ENCODE measurements at places on chromosomes 13 and 19.

DNA sequence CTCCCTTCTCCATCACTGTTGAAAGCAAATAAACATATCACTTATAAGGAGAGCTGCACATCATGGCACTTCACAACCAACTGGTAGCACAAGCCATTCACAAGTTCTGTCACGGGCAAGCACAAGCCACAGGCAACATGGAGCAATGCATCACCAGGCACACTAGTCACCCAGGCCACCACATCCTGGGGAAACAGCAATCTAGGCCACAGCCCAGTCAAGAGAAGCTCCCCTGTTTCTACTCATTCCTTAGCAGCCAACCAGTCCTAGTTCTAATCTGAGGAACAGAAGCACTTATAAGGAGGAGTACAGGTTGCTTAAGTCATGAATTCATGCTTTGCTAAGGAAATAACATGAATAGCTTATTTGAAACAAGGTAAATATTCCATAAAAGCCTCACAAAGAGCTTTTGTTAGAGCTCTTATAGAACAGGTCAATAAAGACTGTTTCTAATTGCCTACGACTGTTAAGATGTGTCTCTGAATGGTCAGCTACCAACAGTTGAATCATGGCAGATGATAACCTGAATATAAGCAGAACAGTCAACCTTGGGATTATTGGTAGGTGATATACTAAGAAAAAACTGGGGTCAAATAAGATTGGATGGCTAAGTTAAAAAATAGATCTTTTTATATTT, 169.0 kb downstream of the TBC1D4 start:
- DNase-seq = peak; percentile 33

GRCh38 chr13:79458436-79458835, 22.5 kb upstream of the NDFIP2 start:
- no peak for DNase-seq

- DNase-seq = peak; percentile 32
Measured at GRCh38 chr19:15300533-15301197, 31.7 kb downstream of the BRD4 start.

GRCh38 chr19:37227996-37228395, 10.0 kb downstream of the ZNF383 start:
- peak; percentile 3 for DNase-seq

- no peak for DNase-seq
Measured at GRCh38 chr19:35438096-35438495, 10.0 kb upstream of the FFAR2 start.

DNA sequence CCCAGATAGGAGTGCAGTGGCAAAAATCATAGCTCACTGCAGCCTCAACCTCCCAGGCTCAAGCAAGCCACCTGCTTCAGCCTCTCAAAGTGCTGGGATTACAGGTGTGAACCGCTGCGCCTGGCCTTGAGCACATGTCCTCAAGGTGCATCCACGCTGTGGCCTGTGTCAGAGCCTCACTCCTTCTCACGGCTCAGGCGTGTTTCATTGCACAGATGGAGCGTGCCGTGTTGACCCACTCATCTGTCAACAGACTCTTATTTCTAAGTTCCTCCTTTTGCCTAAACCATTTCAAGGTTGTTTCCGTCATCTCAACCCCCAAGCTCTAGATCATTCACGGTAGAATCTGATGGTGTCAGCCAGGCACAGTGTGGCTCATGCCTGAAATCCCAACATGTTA, 28.2 kb downstream of the ATP8B3 start:
- no peak for DNase-seq

GRCh38 chr13:65763811-65764210, 1466.3 kb downstream of the PCDH9 start:
- no peak for DNase-seq

DNA sequence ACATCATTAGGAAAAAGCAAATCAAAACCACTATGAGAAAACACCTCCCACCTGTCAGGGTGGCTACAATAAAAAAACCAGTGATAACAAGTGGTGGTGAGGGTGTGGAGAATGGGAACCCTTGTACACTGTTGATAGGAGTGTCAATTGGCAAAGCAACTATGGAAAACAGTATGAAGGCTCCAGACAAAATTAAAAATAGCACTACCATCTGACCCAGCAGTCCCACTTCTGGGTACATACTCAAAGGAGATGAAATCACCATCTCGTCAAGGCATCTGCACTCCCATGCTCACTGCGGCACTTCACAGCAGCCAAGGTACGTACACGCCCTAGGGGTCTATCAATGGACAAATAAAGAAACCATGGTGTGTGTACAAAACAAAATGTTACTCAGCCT, 715.1 kb downstream of the UQCRFS1 start:
- DNase-seq = no peak

GRCh38 chr13:69690999-69691398, 416.6 kb upstream of the ATXN8OS start:
- no peak for DNase-seq

GRCh38 chr19:38043649-38044144, 136.7 kb downstream of the SIPA1L3 start:
- no peak for DNase-seq

GRCh38 chr13:66933994-66934393, 296.1 kb downstream of the PCDH9 start:
- DNase-seq = no peak

- DNase-seq = no peak
Measured at GRCh38 chr13:112793545-112794445, 104.0 kb downstream of the ATP11A start.

GRCh38 chr13:37981932-37982331, 112.4 kb upstream of the TRPC4 start:
- no peak for DNase-seq

- no peak for DNase-seq
Measured at GRCh38 chr13:100658363-100658762, 16.2 kb downstream of the TMTC4 start.

- no peak for DNase-seq
Measured at GRCh38 chr13:85833921-85834320, 34.7 kb upstream of the SLITRK6 start.

GRCh38 chr19:48419158-48419920, 25.9 kb downstream of the GRIN2D start:
- peak; percentile 70 for DNase-seq

DNA sequence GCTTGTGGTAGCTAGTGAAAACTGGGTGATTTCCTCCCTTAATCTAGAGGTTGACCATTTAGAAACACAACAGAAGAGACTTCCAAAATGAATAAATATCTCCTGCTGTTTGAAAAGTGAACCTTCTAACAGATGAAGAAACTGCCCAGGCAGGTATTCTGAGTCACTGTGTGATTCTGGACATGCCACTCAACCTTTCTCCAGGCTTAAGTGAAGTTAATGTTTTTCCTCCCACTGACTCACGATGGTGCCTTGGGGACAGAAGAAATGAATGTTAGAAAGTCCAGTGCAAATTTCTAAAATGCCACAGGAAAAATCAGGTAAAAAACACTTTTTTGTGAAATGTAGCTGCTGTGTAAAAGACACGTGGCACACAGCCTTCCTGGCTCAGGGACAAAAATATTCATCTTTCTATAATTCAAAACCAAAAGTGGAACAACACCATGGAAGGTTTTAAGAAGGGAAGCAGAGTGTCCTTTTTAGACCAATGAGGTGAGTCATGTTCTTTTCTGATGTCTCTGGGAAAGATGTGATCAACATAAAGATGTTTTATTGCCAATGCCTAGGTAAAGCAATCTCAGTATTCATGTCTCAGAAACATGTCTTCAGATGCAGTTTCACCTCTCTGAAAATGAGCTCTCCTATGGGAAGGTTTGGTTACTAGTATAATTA, 9.1 kb downstream of the UBE2L5 start:
- DNase-seq = no peak

- DNase-seq = no peak
Measured at GRCh38 chr13:107545946-107546502, 669.3 kb downstream of the LIG4 start.

DNA sequence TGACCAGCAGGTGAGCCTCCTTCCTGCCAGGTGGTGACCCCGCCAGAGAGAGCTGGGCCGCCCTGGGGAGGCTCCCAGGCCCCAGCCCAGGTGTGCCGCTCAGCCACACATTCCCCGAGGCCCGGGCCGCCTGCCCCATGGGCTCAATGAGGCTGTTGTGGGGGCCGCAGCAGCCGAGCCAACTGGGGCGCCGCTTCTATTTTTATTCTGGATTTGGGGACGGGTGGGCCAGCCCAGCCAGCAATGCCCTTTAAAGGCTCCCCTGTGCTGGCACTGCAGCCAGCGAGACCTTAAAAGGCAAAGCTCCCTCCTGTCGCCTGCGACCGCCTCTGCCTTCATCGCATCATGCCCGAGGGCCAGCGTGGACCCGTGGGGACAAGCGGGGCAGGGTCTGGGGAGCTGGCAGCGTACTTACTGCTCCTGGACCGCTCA, 17.7 kb upstream of the CRTC1 start:
- DNase-seq = no peak

GRCh38 chr13:23990455-23990854, 93.2 kb upstream of the C1QTNF9B start:
- DNase-seq = no peak

DNA sequence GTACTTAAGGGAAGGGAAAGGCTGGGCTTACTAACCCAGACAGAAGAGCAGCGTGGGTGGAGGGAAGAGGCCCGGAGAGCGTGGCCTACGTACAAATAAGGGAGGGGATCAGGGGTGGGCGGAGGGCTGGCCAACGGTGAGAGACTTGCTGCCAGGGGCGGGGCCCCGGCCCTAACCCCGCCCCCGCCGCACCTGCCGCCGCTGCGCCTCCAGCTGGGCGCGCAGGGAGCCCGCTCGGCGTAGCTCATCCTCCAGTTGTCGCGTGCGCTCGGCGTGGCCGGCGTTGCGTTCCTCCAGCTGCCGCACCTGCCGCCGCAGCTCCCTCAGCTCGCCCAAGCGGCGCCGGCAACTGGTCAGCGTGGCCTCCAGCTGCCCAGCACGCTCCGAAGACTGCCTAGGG, 5.7 kb downstream of the HOOK2 start:
- peak; percentile 77 for DNase-seq

DNA sequence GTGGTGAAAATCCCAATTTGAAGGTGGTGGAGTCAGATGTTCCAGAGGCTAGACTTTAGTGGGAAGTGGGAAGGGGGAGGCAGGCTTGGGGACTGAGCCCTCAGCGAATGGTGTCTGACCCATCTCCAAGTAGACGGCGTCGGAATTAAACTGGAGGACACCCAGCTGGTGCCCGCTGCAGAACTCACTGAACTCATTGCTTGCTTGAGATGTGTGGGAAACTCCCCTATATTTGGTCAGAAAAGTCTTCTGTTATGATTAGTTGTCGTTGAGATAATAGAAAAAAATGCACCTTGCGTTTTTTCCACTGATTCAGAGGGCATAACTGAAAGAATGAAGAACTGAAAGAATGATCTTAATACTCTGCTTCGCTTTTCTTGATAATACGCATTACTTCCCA, 871 bp upstream of the ZNF583 start:
- DNase-seq = peak; percentile 1

DNA sequence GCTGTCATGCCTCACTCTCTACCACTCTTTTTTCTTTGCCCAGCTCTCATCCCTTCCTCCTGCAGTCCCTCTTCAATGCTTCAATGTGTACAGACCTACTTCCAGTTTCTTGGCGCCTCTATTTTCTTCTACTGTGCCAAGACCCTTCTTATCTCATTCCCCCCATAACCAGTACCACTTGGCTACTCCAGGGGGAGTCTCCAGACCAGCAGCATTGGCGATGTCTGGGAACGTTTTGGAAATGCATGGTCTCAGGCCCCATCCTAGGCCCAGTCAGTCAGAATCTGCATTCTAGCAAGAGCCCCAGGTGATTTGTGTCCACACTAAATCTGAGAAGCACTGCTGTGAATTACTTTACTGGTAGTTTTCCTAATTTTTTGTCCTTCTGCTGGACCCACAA, 198.2 kb downstream of the SLC7A1 start:
- no peak for DNase-seq

DNA sequence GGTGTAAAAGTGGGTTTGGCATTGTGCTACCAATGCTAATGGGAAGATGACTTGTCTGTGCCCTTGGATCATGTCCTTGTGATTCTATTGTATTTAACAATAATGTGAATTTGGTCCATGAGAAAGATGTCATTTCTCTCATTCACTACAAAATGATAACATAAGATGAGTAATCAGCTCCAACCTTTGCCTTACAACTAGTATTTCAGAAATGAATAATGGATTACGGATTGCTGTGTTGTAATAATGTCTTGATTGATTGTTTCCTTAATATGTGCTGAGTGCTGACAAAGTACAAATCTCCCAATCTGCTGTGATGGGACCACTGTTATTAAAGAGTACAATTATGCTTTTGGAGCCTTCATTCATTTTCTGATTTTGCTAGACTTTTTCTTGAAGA, 375.0 kb downstream of the PCDH9 start:
- no peak for DNase-seq

- DNase-seq = no peak
Measured at GRCh38 chr19:49272204-49272603, 52.8 kb downstream of the SLC6A16 start.

DNA sequence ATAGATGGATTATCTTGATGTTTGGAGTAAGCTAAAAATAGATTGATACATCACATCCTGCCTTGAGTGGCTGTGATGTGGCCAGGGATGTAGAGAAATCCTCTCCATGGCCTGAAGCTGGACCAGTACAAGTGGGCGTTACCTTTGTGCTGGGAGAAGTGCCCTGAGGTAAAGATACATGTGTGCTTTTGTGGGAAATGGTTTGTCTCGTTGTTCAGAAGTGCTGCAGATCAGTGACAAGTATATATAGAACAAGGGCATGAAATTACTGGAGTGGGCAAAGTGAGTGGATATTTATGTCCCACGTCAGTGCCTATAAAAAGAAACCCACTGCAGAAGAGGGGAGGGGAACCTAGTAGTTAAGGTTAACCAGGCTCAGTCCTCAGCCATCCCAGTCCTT, 12.2 kb upstream of the ZNF304 start:
- no peak for DNase-seq

DNA sequence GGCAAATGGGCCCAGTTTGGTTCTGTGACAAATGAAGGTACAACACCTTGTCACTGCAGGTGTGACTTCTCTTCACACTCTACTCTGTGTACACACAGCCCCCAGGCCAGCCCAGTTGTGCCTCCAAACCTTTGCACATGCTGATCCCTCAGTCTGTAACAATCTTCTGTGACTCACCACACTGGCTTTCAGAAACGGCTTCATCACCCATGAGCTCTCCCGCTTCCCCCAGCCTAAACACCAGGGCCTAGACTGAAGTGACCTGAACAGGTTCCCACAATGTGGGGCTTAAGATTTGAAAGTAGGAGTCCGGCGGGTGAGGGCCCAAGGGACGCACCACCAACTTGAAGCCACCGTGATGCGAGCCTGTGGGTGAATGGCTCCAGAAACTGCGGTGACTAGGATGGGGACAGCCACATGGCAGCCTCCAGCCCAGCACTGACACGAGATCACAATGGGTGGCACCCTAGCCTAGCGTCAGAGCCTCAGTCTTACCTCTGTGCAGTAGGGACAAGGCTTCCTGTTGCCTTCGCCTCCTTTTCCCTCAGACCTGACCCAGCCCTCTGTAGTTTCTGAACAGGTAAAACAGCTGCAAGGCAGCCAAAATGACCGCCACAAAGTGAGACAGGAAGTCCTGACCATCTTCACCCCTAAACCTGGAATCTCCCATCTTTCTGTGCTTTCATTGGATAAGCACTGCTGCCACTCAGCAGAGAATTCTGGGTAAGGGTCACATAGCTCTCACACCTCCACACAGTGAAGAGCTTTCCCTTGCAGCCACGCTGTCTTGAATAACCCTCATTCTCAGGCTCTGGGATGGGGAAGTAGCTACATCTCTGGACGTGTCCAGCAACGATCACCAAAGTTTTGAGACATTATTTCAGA, 34.2 kb upstream of the ZNF599 start:
- DNase-seq = no peak

GRCh38 chr13:76048675-76049375, 412.7 kb downstream of the LMO7 start:
- DNase-seq = no peak
